ENCODE measurements at places on chromosomes 5 and 9.

DNA sequence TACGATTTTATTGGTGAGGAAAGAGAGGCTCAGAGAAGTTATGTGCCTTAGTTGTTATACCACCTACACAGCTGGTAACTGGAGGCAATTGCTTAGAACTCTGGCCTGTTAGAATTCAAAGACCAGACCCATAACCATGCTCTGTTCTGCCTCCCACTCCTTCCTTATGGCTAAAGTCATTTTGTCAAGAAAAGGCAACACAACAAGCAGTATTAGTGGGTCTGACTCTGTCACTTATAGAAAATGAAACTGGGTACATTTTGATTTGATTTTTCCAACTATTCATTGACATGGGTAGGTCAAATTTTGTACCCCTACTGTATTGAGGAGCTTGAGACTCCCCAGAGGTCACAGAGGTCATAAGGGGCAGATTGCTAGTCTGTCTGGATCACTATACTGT lies 44.5 kb upstream of the NR3C1 start:
- H3K27ac ChIP-seq: no peak overlapping the region
- no peaks in the 10 kb centered on the region for H3K4me1 ChIP-seq
- H3K4me3 ChIP-seq: no peak overlapping the region
- H3K27me3 ChIP-seq: no peaks in the 10 kb centered on the region
- no peaks in the 10 kb centered on the region for H3K36me3 ChIP-seq

DNA sequence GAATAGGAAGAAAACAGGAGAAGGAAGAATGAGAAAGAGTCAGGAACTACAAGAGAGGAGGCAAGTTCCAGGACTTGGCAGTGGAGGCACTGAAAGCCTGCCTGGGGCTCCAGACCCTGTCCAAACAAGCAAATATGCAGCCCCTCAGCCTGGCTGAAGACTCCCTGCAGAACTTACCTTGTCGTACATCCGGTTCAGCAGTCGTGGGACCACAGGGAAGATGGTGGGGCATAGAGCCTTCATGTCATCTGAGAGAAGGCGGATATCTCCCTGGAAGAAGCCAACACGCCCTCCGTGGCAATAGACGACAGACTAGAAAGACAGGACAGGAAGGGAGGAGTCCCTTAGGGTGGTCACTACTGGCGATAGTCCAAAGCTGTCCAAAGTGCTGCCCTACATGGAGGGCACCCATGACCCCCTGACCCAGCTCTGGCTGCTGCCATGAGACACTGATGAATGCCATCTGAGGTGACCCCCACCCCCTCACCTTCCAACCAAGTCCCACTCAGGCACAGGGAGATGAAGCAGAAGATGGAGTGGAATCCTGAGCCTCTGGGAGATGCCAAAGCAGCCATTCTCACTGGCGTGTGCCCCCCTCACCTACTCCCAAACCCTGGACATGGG lies 27.7 kb upstream of the MEIKIN start:
- H3K4me1 ChIP-seq: no peaks in the 10 kb centered on the region
- DNase-seq: no peak
- no peaks in the 10 kb centered on the region for H3K27me3 ChIP-seq
- H3K4me3 ChIP-seq: no peak overlapping the region
- no peaks in the 10 kb centered on the region for H3K36me3 ChIP-seq

DNA sequence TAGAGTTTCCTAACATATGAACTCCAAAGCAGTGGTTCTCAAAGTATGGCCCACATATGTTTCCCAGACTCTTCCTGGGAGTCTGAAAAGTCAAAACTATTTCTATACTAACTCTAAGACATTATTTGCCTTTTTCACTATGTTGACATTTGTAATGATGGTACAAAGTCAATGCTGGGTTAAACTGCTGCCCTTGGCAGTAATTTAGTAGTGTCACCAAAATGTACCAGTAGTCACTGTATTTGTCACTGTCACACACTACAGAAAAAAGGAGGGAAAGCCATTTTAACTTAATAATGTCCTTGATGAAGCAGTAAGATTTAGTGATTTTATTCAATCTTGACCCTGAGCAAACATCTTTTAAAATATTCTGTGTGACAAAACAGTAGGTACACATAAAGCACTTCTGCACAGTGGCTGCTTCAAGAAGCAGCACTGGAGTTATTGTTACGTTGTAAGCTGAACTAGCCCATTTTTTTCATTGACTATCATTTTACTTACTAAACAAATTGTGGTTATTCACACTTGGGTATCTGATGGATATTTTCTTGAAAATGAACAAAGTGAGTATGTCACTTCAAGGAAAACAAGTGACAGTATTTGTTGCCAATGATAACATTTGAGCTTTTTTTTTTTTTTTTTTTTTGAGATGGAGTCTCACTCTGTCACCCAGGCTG lies 90.3 kb downstream of the NR6A1 start:
- H3K27me3 ChIP-seq: no peaks in the 10 kb centered on the region
- H3K27ac ChIP-seq: no peak overlapping the region
- H3K4me3 ChIP-seq: no peak overlapping the region
- no peaks in the 10 kb centered on the region for H3K36me3 ChIP-seq
- DNase-seq: no peak

- H3K4me1 ChIP-seq: peaks cover 26% of the 10 kb centered on the region
- no peak overlapping the region for H3K4me3 ChIP-seq
- H3K27me3 ChIP-seq: no peaks in the 10 kb centered on the region
- no peaks in the 10 kb centered on the region for H3K36me3 ChIP-seq
These were observed 19.1 kb upstream of the KIF12 start for GRCh38 chr9:114117996-114118830.
